Mammary epithelial cell (primary cell): ENCODE measurements at places on chromosomes 2 and 18. TPM values are rescaled to one million over a fixed set of nuclear protein-coding genes. Genes with fewer than 3 reads are reported as not detected.

PECR gene
- total RNA-seq = 8.8 TPM

MOGAT1 gene
- not detected in 2 replicates for total RNA-seq

NYAP2 gene
- not detected for total RNA-seq

TANC1 gene
- 40.9 and 46.6 TPM in 2 replicates for total RNA-seq

HOXD12 gene
- total RNA-seq = not detected

LBH gene
- total RNA-seq = 56.5 TPM

ANKRD53 gene
- 0.83 TPM for total RNA-seq

GPAT2 gene
- total RNA-seq = 5.4 and 13.0 TPM in 2 replicates

ATP6V1B1 gene
- total RNA-seq = not detected in 2 replicates

TUBB8B gene
- not detected for total RNA-seq

DSC3 gene
- total RNA-seq = 272 TPM

ZNF521 gene
- 18.0 TPM for total RNA-seq

CD207 gene
- not detected for total RNA-seq

DOK1 gene
- 3.1 and 4.4 TPM in 2 replicates for total RNA-seq

HS6ST1 gene
- total RNA-seq = 61.0 TPM

SRD5A2 gene
- under 0.01 TPM for total RNA-seq

VWA3B gene
- total RNA-seq = 0.66 and 0.72 TPM in 2 replicates

BOLL gene
- not detected in 2 replicates for total RNA-seq

C2orf72 gene
- total RNA-seq = 0.50 TPM

TMEM247 gene
- total RNA-seq = not detected

ASB18 gene
- total RNA-seq = not detected in 2 replicates

DUSP19 gene
- 1.2 and 1.7 TPM in 2 replicates for total RNA-seq

CCT7 gene
- total RNA-seq = 348 and 403 TPM in 2 replicates

NPC1 gene
- 83.4 and 117 TPM in 2 replicates for total RNA-seq

SH3YL1 gene
- total RNA-seq = 61.3 and 67.6 TPM in 2 replicates

TMEM37 gene
- not detected for total RNA-seq

PLGLB1 gene
- 0.85 and 1.8 TPM in 2 replicates for total RNA-seq

SCYGR1 gene
- total RNA-seq = not detected in 2 replicates

RAPH1 gene
- 12.5 TPM for total RNA-seq

AP1S3 gene
- 32.0 TPM for total RNA-seq

OTX1 gene
- total RNA-seq = 1.0 TPM

TMEM185B gene
- 30.2 and 35.7 TPM in 2 replicates for total RNA-seq

GALR1 gene
- total RNA-seq = not detected in 2 replicates

RUFY4 gene
- total RNA-seq = not detected in 2 replicates

ACYP2 gene
- 19.3 TPM for total RNA-seq

MAP4K3 gene
- 43.3 TPM for total RNA-seq

SERPINB4 gene
- 1.5 TPM for total RNA-seq

KIAA2012 gene
- total RNA-seq = under 0.01 TPM

MRPL44 gene
- total RNA-seq = 24.2 TPM

DOK6 gene
- total RNA-seq = not detected

RFTN2 gene
- total RNA-seq = under 0.01 TPM

KATNAL2 gene
- total RNA-seq = 0.33 TPM

AKAIN1 gene
- not detected for total RNA-seq

SPP2 gene
- total RNA-seq = not detected in 2 replicates

CNTNAP5 gene
- total RNA-seq = not detected in 2 replicates

SNRNP27 gene
- total RNA-seq = 51.2 and 64.6 TPM in 2 replicates

MYCN gene
- not detected in 2 replicates for total RNA-seq

HOXD4 gene
- total RNA-seq = not detected in 2 replicates

DYNAP gene
- not detected for total RNA-seq

CNGA3 gene
- not detected in 2 replicates for total RNA-seq

MOCOS gene
- total RNA-seq = 7.4 and 7.5 TPM in 2 replicates

PIKFYVE gene
- total RNA-seq = 30.3 and 31.9 TPM in 2 replicates

SCG2 gene
- total RNA-seq = not detected in 2 replicates

THAP4 gene
- 51.2 and 61.1 TPM in 2 replicates for total RNA-seq

EGR4 gene
- 0.12 TPM in 1 of 2 replicates, not detected in the other for total RNA-seq

MFSD2B gene
- total RNA-seq = under 0.01 TPM

RGPD4 gene
- under 0.01 TPM for total RNA-seq

STARD6 gene
- 0.49 TPM in 1 of 2 replicates, not detected in the other for total RNA-seq
